ENCODE measurements at places on chromosomes 3 and 15.

DNA sequence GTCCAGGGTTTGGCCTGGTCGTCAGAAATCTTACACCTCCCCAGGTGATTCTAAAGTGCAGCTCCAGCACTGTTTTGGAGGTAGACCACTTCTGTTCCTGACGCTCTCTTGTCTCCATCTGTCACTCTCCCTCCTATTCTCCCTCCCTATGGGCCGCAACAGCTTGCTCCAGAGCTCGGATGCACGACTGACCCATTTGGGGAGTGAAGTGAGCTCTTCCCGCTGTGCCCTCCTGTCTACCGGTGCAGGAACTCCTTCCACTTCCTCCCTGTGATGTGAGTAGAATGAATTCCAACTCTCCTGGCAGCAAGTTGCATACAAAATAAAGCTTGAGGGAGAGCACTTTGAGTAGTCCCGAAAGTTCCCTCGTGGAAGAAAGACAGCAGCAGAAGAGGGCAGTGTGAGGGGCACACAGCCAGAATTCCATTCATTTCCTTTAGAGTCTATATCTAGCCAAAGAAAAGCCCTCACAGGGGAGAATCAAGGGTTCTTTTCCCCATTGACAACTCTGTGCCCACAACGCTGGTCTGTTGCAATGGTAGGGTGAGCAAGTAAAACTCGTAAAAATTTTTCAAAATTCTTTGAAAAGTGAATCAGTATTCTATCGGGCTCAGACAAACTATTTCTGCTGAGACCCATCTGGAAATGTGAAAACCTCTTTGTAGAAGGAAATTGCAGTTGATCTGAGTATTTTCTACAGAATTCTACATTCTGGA, 39.9 kb upstream of the BDH1 start:
- no peak for DNase-seq

- no peak for DNase-seq
Measured at GRCh38 chr15:65923264-65923663, 54.0 kb downstream of the RAB11A start.

DNA sequence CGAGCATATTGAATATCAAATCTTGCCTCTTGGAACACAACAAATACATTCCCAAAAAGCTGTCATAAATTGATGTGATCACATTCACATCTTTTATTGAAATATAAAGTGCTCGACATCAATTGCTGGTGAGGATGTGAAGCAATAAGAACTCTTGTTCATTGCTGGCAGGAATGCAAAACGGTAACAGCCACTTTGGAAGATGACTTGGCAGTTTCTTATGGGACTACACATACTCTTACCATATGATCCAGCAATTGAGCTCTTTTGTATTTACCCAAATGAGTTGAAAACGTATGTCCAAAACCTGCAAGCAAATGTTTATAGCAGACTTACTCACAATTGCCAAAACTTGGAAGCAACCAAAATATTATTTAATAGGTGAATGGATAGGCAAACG, 234.9 kb downstream of the CACNA2D3 start:
- no peak for DNase-seq

GRCh38 chr15:90619939-90620338, 90.2 kb downstream of the CRTC3 start:
- DNase-seq = no peak

DNA sequence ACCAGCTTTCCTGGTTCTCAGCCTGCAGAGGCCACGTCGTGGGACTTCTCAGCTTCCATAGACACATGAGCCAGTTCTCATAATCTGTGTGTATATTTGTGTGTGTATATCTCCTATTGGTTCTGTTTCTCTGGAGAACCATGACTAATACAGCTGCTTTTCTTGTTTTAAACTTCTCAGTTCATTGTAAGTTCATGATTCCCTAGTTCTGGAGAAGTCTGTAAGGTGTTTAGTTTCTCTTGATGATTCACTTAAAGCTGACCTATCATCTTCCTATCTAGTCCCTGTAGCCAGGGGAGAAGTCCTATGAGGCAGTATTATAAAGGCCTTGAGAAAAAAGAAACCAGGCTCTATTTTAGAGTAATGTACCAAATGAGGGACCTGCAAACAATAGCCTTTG, 147.7 kb downstream of the RYR3 start:
- no peak for DNase-seq
